ENCODE measurements at places on chromosomes 16 and 17.

- no peak overlapping the region for H3K27ac ChIP-seq
- no peaks in the 10 kb centered on the region for H3K36me3 ChIP-seq
- no peaks in the 10 kb centered on the region for H3K4me1 ChIP-seq
- no peak overlapping the region for H3K4me3 ChIP-seq
- no peak for DNase-seq
Measured at GRCh38 chr17:77875051-77875780, 83.3 kb upstream of the TNRC6C start.

GRCh38 chr17:1997289-1997926 is 27.7 kb downstream of the RTN4RL1 start:
- H3K4me3 ChIP-seq, result peak overlapping the region; percentile 46
- H3K4me1 ChIP-seq, result peaks cover 13% of the 10 kb centered on the region
- no peaks in the 10 kb centered on the region for H3K36me3 ChIP-seq
- no peaks in the 10 kb centered on the region for H3K27me3 ChIP-seq
- no peak overlapping the region for H3K27ac ChIP-seq

GRCh38 chr17:29043539-29044145 is 701 bp downstream of the PIPOX start:
- H3K27me3 ChIP-seq, result no peaks in the 10 kb centered on the region
- H3K36me3 ChIP-seq, result no peaks in the 10 kb centered on the region
- no peak overlapping the region for H3K27ac ChIP-seq
- DNase-seq, result no peak
- no peak overlapping the region for H3K4me3 ChIP-seq
- H3K4me1 ChIP-seq, result peaks cover 3% of the 10 kb centered on the region

DNA sequence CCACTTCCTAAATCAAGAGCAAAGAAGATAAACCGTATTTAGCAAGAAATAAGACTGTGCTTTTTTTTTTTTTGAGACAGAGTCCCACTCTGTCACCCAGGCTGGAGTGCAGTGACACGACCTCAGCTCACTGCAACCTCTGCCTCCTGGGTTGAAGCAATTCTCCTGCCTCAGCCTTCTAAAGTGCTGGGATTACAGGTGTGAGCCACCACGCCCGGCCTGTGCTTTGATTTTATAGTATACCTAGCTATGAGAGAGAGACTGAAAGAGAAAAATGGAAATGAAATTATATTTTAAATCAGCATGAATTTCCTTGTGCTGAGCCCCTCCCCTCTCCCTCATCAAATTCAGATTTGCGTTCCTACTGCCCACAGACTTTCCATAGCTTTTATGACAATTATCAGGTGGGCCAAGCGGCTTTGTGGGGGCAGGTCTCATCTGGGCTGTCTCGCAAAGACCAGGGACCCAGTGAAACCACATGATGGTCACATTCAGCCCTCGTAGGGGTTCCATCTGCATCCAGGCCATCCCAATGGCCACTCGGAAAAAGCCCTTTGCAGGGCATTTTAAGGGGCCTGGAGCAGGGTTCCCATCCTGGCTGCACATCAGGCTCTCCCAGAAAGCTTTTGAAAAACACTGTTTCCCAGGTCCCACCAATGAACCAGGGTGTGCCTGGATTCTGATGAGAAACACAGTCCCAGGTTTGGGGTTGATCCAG is 8.5 kb downstream of the CACNG1 start:
- no peak overlapping the region for H3K4me3 ChIP-seq
- H3K36me3 ChIP-seq, result no peaks in the 10 kb centered on the region
- DNase-seq, result no peak
- H3K4me1 ChIP-seq, result no peaks in the 10 kb centered on the region
- no peak overlapping the region for H3K27ac ChIP-seq

- DNase-seq, result no peak
- H3K27ac ChIP-seq, result no peak overlapping the region
- peaks cover 10% of the 10 kb centered on the region for H3K4me1 ChIP-seq
Measured at GRCh38 chr17:57397402-57397801, 141.1 kb downstream of the MSI2 start.

DNA sequence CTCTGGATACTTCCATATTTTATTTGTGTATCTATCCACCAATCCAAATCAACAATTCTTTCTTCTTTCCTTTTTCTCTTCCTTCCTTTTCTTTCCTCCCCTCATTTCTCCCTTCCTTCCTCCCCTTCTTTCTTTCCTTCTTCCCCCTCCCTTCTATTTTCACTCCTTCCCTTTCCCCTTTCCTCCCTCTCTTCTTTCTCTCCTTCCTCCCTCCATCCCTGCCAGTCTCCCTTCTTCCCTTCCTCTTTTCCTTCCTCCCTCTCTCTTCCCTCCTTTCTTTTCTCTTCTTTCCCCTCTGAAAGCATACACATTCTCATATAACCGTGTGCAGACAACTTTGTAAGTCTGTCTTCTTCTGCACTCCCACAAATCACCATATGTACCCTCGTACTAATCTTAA is 382.3 kb upstream of the MAF start:
- no peak overlapping the region for H3K4me3 ChIP-seq
- no peaks in the 10 kb centered on the region for H3K4me1 ChIP-seq
- H3K27ac ChIP-seq, result no peak overlapping the region
- no peak for DNase-seq

- no peaks in the 10 kb centered on the region for H3K27me3 ChIP-seq
- H3K4me3 ChIP-seq, result peak within 1 kb of the TSS; percentile 46
- H3K4me1 ChIP-seq, result no peaks in the 10 kb centered on the region
- peak; percentile 72 for DNase-seq
- H3K36me3 ChIP-seq, result no peaks in the 10 kb centered on the region
Measured at GRCh38 chr17:76240461-76241203, at the start of gene RNF157. Gene RNF157 (minus strand): TSS chr17:76240493. CDS start chr17:76240240, 253 bp downstream.

DNA sequence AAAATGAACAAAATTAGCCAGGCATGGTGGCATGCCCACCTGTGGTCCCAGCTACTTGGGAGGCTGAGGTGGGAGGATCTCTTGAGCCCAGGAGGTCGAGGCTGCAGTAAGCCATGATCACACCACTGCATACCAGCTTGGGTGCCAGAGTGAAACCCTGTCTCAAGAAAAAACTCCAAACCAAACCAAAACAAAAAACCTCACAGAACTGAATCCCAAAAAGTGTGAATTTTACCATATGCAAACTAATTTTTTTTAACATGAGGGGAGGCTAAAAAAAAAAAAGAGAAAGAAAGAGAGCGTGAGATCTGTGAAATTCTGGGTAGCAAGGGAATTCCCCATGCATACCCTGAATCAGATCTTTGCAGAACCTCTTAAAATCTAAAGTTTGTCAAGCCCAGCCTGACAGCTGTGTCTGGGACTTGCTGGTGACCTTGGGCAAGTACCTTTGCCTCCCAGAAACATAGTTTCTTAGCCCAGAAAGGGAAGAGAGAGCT is 17.1 kb upstream of the CDH1 start:
- no peaks in the 10 kb centered on the region for H3K4me1 ChIP-seq
- no peak for DNase-seq
- no peaks in the 10 kb centered on the region for H3K36me3 ChIP-seq
- no peak overlapping the region for H3K4me3 ChIP-seq

- H3K27me3 ChIP-seq, result no peaks in the 10 kb centered on the region
- no peaks in the 10 kb centered on the region for H3K4me1 ChIP-seq
- no peak for DNase-seq
- no peak overlapping the region for H3K27ac ChIP-seq
Measured at GRCh38 chr17:52383493-52384100, 225.1 kb upstream of the CA10 start.

DNA sequence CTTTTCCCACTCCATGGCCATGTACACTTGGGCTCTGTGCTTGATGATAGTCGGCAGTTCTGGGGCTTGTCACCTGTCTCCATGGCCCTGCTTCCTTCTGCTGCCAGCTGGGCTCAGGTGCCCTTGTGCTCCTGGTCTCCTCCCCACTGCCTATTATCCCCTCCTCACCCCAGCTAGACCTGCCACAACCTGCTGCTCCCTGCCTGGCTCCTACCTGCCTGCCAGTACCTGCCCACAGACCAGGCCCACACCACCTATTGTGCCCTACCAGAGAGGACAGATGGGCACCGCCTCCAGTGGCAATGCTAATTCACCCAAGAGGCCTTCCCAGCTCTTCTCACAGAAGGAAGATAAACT is 538 bp upstream of the RAPGEFL1 start:
- DNase-seq, result no peak
- H3K4me1 ChIP-seq, result no peaks in the 10 kb centered on the region
- no peak overlapping the region for H3K27ac ChIP-seq

- no peaks in the 10 kb centered on the region for H3K27me3 ChIP-seq
- no peaks in the 10 kb centered on the region for H3K36me3 ChIP-seq
- no peak overlapping the region for H3K4me3 ChIP-seq
- no peak overlapping the region for H3K27ac ChIP-seq
- no peaks in the 10 kb centered on the region for H3K4me1 ChIP-seq
Measured at GRCh38 chr16:27822996-27823395, 240.5 kb downstream of the GSG1L start.

- no peaks in the 10 kb centered on the region for H3K27me3 ChIP-seq
- no peak overlapping the region for H3K4me3 ChIP-seq
- no peak overlapping the region for H3K27ac ChIP-seq
- H3K4me1 ChIP-seq, result peaks cover 2% of the 10 kb centered on the region
- no peaks in the 10 kb centered on the region for H3K36me3 ChIP-seq
- DNase-seq, result no peak
Measured at GRCh38 chr17:77881545-77881944, 77.0 kb upstream of the TNRC6C start.

DNA sequence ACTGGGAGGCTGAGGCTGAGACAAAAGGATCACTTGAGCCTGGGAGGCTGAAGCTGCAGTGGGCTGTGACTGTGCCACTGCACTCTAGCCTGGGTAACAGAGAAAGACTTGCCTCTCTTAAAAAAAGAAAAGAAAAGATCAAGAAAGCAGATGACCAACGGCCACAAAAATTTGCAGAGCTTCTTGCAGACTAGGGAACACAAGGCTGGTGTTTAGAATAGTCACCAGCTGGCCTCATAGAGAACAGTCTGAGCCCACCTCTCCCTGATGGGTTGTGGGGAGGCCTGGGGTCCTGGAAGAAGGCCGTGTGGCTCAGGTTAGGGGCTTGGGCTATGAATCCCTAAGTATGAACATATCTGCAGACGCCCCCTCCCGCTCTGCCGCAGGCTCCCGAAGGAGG is 73.7 kb upstream of the MED9 start:
- H3K4me3 ChIP-seq, result no peak overlapping the region
- DNase-seq, result no peak
- H3K27ac ChIP-seq, result no peak overlapping the region

GRCh38 chr17:10799407-10799806 is 4.5 kb downstream of the TMEM238L start:
- no peak overlapping the region for H3K4me3 ChIP-seq
- H3K4me1 ChIP-seq, result peaks cover 11% of the 10 kb centered on the region
- no peaks in the 10 kb centered on the region for H3K27me3 ChIP-seq

- H3K27ac ChIP-seq, result no peak overlapping the region
- peaks cover 5% of the 10 kb centered on the region for H3K4me1 ChIP-seq
- H3K36me3 ChIP-seq, result no peaks in the 10 kb centered on the region
- no peak for DNase-seq
- no peaks in the 10 kb centered on the region for H3K27me3 ChIP-seq
Measured at GRCh38 chr17:15232517-15232915, 32.6 kb downstream of the PMP22 start.

GRCh38 chr17:42485680-42486079 is 27.0 kb downstream of the ATP6V0A1 start:
- H3K27me3 ChIP-seq, result no peaks in the 10 kb centered on the region
- DNase-seq, result no peak
- no peaks in the 10 kb centered on the region for H3K36me3 ChIP-seq
- no peaks in the 10 kb centered on the region for H3K4me1 ChIP-seq
- no peak overlapping the region for H3K27ac ChIP-seq

- H3K27me3 ChIP-seq, result no peaks in the 10 kb centered on the region
- no peaks in the 10 kb centered on the region for H3K36me3 ChIP-seq
- DNase-seq, result no peak
- no peaks in the 10 kb centered on the region for H3K4me1 ChIP-seq
- H3K4me3 ChIP-seq, result no peak overlapping the region
Measured at GRCh38 chr17:33127706-33128105, 136.1 kb downstream of the SPACA3 start.

- peaks cover 19% of the 10 kb centered on the region for H3K4me1 ChIP-seq
- no peak overlapping the region for H3K4me3 ChIP-seq
- no peaks in the 10 kb centered on the region for H3K27me3 ChIP-seq
- no peaks in the 10 kb centered on the region for H3K36me3 ChIP-seq
Measured at GRCh38 chr17:68379692-68380677, 77.3 kb downstream of the WIPI1 start.

GRCh38 chr17:13888056-13888609 is 181.2 kb upstream of the COX10 start:
- peaks cover 1% of the 10 kb centered on the region for H3K4me1 ChIP-seq
- peak; percentile 15 for DNase-seq
- H3K27ac ChIP-seq, result no peak overlapping the region
- H3K36me3 ChIP-seq, result no peaks in the 10 kb centered on the region
- no peaks in the 10 kb centered on the region for H3K27me3 ChIP-seq

GRCh38 chr17:57289130-57289529 is 32.8 kb downstream of the MSI2 start:
- DNase-seq, result no peak
- no peaks in the 10 kb centered on the region for H3K36me3 ChIP-seq
- H3K27me3 ChIP-seq, result no peaks in the 10 kb centered on the region
- no peak overlapping the region for H3K27ac ChIP-seq
- peaks cover 36% of the 10 kb centered on the region for H3K4me1 ChIP-seq
- H3K4me3 ChIP-seq, result no peak overlapping the region

DNA sequence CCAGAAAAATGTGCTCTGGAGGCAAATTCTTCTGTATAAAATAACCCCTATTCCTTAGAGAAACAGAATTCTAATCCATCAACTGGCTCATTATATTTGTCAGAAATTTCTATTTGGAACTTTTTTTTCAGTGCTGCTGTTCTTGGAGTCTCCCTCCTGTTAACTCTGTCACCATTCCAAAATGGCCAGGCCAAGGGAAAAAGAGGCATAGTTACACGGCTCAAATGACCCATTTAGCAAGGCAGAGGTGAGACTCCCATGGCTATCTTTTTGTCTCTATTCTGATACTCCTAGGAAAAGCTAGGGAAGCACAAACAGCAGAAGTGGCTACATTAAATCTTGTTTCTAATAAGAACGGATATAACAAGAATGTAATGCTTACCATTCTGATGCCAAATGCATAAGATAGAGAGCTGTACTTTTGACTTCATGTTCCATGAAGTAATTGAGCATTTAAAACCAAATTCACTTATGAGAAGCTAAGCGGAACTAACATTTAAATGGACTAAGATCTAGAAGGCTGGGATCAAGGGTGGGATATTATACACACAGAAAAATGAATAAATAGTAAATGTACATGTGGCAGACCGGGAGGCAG is 64.4 kb upstream of the CORO6 start:
- no peak overlapping the region for H3K4me3 ChIP-seq
- no peaks in the 10 kb centered on the region for H3K36me3 ChIP-seq
- H3K27me3 ChIP-seq, result no peaks in the 10 kb centered on the region
- no peak overlapping the region for H3K27ac ChIP-seq

GRCh38 chr17:66467766-66468165 is 165.4 kb downstream of the PRKCA start:
- no peak for DNase-seq
- no peak overlapping the region for H3K4me3 ChIP-seq
- peaks cover 9% of the 10 kb centered on the region for H3K4me1 ChIP-seq
- peak overlapping the region; percentile 11 for H3K27ac ChIP-seq

GRCh38 chr16:27111486-27111885 is 44.8 kb downstream of the C16orf82 start:
- DNase-seq, result no peak
- H3K27ac ChIP-seq, result no peak overlapping the region
- no peaks in the 10 kb centered on the region for H3K4me1 ChIP-seq
- no peaks in the 10 kb centered on the region for H3K36me3 ChIP-seq
- H3K4me3 ChIP-seq, result no peak overlapping the region
